H7 (cell line): ENCODE measurements at places on chromosomes 2 and 18.

- DNase-seq = no peak
These were observed 5.1 kb downstream of the POLR1B start for GRCh38 chr2:112547333-112547732.

DNA sequence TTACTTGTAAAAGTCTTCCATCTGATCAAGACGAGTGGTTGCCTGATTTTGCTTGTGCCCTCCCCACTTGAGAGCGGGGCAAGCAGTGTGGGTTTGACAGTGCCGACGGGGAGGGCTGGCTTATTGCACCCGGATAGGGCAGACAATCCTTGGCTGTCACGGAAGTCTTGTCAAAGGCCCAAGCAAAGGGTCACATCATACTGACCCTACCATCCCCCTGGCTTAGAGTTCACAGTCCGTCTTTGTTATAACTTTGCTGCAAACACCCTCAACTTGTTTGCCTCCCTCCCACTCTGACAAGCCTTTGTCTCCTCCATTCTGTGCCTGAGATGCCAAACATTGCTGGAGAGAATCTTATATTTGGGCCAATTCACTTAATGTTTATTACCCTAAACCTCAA, 165.9 kb upstream of the MSH6 start:
- no peak for DNase-seq

- DNase-seq = peak; percentile 17
These were observed 162.5 kb downstream of the GRB14 start for GRCh38 chr2:164458792-164459191.

DNA sequence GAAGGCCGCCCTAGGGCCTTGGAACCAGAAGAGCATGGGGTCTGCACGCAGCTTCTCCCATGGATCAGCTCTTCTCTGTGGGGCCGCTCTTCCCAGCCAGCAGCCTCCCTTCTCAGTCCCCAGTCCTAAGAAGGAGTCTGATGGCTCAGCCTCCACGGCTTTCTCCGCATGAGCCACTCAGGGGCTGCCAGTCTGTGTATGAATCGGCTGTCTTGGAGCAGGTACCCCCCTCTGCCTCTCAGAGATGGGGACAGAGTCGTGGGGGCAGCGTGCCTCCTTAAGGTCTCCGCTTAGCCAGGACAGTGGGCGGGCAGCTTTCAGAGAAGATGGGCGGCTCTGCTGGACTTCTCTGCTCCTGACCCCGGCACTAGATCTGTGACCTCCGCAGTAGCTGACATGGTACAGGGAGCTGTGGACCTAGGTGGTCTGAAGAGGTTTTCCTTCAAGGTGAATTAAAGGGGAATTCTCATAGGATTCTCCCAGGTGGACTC, 21.6 kb downstream of the INPP5D start:
- DNase-seq = no peak

DNA sequence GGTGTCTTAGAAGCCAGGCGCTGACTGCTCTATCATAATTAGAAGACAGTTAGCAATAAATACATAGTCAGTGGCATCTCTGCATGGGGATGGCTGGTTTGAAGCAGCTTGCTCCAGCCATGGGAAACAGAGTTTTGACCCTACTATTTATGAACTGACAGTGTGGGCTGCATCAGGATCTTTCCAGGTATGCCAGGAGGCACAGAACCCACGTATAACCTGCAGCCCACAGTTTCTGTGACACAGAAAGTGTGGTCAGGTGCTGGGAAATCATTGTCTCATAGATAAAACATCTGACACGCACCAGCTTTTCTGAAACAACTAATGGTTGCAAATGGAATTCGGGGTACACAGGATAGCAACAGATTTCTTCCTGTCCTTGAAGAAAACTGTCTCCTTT, 34.7 kb downstream of the INPP4A start:
- no peak for DNase-seq

DNA sequence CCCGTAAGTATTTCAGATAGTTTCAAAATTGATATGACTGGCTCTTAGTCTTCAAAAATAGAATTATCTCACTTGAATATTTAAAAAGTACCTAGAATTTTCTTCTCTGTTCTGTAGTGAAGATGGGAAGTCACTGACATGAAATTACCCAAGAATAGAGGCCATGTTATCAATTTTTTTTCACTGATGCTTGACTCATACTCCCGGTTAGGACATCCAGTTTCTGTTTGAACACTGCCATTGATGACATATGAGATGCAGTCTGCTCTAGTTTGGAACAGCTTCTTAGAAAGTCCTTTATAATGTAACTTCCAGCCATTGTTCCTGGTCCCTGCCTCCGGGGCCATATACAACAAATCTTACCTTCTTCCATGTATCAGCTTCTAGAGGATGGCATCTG, 26.0 kb downstream of the MAP3K20 start:
- no peak for DNase-seq

DNA sequence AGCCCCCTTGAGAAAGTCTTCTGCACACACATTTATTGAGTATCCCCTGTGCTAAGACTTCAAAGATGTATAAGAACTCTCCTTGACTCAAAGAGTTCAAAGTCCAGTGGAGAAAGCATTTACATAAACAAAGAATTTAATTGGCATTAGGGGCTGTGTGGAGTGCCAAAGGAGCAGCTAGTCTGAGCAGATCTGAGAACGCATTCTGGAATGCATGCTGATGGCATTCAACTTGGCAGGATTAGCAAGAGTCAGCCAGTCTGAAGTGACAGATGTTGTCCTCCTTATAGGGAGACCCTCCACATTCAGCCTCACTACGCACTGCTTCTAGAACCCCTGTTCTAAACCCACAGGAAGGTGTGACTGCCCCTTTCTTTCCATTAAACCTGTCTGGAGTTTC, 191.5 kb downstream of the RAD51AP2 start:
- DNase-seq = no peak
